IMR-90 (cell line): ENCODE measurements at places on chromosomes 16 and 17.

DNA sequence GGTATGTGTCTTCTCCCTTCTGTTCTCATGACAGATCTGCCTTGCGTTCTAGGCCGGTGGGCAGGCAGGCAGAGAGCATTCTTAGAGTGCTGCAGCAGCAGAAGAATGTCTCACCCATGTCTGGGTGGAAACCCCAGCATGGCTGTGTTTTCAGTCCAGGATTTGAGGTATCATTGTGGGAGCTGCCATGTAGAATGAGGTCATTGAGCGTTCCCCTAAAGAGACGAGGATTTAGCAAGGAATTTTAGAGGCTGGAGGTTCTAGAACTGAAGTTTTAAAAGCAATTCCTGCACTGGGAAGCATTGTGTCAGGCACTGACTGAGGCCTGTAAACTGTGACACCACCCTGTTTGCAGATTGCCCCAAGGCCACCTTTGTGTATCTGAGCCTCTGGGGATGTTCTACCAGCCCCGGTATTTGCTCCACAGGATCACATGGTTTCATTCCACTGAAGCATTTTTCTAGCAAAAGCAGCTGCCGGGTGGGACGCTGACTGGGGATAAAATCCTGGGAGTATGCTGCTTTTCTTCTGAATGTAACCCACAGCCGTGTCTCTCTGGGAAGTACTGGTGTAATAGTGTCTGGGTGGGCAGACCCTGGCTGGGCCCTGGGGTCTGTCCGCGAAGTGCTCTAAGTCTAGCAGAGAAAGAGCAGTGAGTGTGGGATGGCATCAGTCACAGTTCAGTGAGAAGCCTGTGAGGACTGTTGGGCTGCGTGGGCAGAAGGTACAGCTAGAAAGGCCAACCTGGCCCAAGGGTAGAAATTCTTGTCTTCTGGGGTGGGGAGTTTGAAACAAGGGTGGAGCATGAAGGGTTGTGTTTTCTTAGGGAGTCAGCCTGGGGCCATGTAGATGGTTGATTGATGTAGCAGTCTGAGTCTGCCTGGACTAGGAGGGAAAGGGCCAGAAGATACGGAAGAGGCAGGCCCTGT, 30.2 kb downstream of the PLCD3 start:
- DNase-seq: no peak

DNA sequence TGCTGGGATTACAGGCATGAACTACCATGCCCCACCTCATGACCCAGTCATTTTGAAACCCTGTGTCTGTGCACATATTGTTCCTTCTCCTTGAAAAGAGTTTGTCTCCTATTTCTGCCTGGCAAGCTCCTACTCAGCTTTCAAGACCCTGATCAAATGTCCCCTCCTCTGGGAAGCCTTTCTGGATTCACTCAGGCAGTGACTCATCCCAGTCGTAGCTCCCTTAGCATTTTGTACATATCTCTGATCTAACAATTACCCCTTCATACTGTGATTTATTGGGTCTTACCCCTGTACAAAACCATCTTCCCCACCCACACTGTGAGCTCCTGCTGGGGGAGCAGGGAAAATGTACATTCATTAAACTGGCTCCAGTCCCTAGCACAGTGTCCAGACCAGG, 18.1 kb upstream of the ABCC12 start:
- DNase-seq: no peak

DNA sequence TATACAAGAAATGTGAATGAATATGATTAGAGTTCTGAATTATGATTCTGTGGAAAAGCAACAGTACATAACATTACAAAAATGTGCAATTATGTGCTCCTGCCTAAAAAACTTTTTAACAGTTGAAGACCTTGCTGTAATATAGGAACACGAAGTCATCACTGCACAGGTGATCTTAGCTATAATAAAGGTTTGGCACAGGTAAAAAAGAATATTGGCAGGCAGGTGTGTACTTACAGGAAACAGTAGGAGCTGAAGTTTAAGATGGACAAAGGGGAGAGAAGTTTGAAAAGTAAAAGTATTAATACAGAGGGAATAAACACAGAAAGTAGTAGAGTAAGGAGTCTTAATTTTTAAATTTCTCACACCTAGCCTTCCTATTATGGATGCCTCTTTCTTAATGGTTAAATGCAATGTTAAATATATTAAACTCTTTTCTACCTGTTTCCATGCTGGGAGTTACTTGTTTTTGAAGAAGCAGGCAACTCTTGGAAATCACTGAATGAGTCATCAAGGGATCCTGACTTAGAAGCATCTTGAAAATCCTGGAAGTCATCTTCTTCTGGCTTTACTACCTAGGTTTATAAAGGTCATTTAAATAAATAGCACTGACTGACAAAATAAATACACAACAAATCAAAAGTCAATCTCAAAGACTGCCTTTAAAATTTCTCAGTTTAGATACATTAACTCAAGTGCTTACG, 40.7 kb downstream of the SYNRG start:
- DNase-seq: peak; percentile 19

DNA sequence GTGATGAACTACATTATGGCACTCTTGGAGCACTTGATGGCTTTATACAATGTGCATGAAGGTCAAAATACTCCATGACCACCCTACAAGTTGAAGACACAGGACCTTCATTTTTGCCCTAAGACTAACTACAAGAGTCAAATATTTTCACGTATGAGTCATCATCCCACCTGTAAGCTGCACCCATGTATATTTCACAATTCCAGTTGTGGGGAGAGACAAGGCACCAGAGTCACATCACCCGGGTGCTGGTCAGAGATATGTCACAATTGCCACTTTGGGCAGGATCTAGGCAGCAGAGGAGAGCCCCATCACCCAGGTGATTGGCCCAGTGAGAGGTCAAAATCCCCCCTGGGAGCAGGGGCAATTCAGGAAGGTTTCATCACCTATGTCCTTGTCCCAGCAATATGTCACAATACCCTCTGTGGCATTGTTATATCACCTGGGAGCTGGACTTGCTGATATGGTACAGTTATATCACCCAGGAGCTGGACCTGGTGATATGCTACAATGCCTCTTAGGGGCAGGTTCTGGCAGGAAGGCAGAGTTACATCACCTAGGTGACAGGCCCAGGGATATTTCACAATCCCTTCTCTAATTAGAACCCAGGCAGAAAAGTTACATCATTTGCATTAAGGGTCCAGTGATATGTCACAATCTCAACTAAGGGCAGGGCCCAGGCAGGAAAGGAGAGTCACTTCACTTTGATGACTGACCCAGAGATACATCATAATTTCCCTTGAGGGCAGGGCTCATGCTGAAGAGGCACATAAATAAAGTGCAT, 1839.2 kb downstream of the TP53TG3F start:
- no peak for DNase-seq

GRCh38 chr16:85112364-85112763, at the start of gene CIBAR2:
Gene CIBAR2, minus strand, starts transcription at chr16:85112472. Its CDS starts 120 bp downstream, at chr16:85112352.
- no peak for DNase-seq
